ENCODE measurements at places on chromosomes 5 and 9. TPM values are rescaled to one million over a fixed set of nuclear protein-coding genes. Genes with fewer than 3 reads are reported as not detected.

DNA sequence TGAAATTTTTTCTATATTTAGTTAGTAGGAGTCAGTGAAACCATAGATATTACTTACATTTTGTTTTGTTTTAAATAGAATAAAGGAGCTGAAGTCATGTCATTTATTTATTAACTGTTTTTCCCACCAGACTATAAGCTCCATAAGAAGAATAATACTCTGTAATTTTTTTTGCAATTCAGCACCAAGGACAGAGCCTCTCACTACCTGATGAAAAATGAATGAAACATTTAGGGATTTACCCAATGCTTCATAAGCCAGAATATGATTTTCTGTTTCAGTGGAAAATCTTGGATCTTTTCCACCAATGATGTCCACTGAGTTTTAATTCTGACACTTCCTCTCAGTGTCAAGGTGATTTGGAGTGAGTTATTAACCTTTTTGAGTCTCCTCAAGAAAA, 624.9 kb upstream of the GRAMD2B start:
- DNase-seq: peak; percentile 62

The ENTPD2 gene
- polyA plus RNA-seq: 7.3 TPM

GRCh38 chr9:127937056-127937387, 632 bp downstream of the DPM2 start:
- DNase-seq: no peak

GRCh38 chr9:78300209-78300608, 3.3 kb downstream of the PSAT1 start:
- no peak for DNase-seq

- DNase-seq: no peak
Measured at GRCh38 chr5:165258197-165258771, 1752.9 kb downstream of the MAT2B start.

- DNase-seq: no peak
Measured at GRCh38 chr9:114621975-114622609, 11.0 kb downstream of the TMEM268 start.

- no peak for DNase-seq
Measured at GRCh38 chr5:166324372-166324771, 1967.1 kb upstream of the WWC1 start.

The ZCCHC7 gene
- 20.7 TPM for polyA plus RNA-seq

- no peak for DNase-seq
Measured at GRCh38 chr9:93533863-93534262, 42.5 kb upstream of the PHF2 start.

- no peak for DNase-seq
Measured at GRCh38 chr9:95023217-95024003, 294.1 kb downstream of the FANCC start.

- DNase-seq: no peak
Measured at GRCh38 chr9:82763656-82764055, 299.3 kb downstream of the RASEF start.

GRCh38 chr5:159303286-159303685, 27.0 kb downstream of the IL12B start:
- no peak for DNase-seq

DNA sequence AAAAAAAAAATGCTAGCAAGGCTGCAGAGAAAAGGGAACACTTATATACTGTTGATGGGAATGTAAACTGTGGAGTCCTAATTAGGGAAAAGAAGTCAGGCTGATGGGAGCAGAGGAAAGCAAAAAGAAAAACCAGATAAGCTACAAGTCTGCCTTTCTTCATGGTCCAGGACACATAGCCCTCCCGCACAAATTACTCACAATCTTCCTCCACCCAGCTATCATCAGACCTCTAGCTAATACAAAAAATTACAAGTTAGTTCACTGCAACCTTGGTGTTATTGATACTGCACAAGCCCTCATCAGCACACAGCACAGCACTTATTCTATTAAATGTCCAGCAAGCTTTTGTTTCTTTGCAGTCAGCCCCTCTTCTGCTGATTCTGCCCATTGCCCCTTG, 186.0 kb upstream of the ADRA1B start:
- no peak for DNase-seq

DNA sequence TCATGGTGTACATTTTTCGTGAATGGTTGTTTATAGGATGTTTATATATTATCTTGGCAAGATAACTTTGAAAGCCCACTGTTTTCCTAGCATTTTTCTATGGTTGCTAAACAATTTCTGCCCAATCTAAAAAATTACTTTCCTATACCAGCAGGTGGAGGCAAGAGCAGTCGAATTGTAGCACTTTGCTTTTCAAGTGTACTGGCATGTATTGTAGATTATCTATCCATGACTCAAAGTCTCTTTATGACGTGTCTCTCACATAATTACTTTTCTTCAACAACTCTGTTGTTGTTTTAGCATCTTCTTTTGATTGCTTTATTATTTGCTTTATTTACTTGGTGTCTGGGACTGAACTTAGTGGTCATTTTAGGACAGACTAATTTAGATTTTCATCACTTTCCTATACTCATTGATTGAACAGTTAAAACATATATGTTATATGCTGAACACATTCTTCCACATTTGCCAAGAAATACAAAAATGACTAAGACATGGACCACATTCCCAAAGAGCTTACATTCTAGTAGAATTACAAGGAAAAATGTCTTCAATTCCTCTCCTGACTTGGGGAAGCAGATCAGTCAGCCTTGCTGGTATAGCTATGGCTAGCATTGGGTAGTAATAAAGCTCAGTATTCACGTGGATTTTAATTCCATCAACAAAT, 20.7 kb downstream of the NLN start:
- peak; percentile 24 for DNase-seq
